Effector memory CD4-positive, alpha-beta T cell (primary cell): ENCODE measurements at places on chromosomes 1 and 21.

DNA sequence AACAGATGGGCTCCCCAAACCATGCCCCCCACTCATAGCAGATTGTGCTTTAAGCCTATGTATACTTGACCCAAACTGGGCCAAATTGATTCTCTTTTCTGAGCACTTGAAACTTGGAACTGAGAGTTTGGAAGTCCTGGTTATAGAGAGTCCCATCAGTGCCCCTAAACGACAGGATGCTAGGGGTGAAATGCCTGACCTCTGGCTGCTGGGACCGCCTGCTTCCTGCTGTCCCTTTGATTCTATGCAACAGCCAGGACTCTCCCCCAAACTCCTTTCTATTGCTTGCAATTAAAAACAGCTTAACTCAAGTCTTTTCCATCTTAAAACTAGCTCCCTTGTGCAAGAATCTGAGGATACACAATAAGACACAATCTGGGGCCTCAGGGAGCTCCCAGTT is 4.7 kb downstream of the C1orf210 start:
- H3K27ac ChIP-seq, result no peak overlapping the region
- H3K4me1 ChIP-seq, result no peaks in the 10 kb centered on the region
- H3K27me3 ChIP-seq, result no peaks in the 10 kb centered on the region
- no peak overlapping the region for H3K4me3 ChIP-seq
- DNase-seq, result no peak

DNA sequence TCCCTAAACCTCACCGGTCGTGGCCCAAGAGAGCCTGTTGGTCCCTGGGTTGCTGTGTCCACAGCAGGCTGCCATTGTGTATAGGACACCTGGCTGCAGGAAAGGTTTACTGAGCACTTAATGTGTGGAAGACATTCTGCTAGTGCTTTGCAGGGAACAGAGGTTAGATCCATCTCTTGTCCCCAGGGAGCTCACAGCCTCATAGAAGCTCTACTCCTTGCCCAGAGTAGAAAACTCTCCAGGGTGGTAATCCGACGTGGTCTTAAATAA is 16.9 kb upstream of the ALPL start:
- H3K27ac ChIP-seq, result no peak overlapping the region
- no peaks in the 10 kb centered on the region for H3K27me3 ChIP-seq
- no peaks in the 10 kb centered on the region for H3K36me3 ChIP-seq
- H3K4me3 ChIP-seq, result no peak overlapping the region
- peaks cover 3% of the 10 kb centered on the region for H3K4me1 ChIP-seq

- H3K36me3 ChIP-seq, result no peaks in the 10 kb centered on the region
- no peak overlapping the region for H3K4me3 ChIP-seq
- H3K4me1 ChIP-seq, result no peaks in the 10 kb centered on the region
- no peaks in the 10 kb centered on the region for H3K27me3 ChIP-seq
- no peak overlapping the region for H3K27ac ChIP-seq
Measured at GRCh38 chr21:22871692-22872091, 1873.5 kb downstream of the NCAM2 start.

DNA sequence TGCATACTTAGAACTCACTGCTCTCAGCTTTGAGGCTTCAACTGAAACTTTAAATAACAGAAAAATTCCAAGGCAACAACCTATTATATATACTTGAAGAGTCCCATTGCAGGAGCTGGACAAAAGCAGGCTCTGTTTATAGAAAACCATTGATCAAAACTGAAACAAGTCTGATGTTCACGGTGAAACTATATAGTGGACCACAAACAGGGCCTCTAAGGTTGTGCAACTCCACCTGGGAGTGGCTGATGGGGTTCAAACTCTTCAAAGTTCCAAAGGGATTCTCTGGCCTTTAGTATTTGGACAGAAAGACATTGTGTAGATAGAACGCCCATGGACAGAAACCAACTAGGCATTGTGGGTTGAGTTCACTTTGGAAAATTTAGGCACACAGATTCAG is 140.3 kb downstream of the ZC3H11B start:
- H3K27me3 ChIP-seq, result no peaks in the 10 kb centered on the region
- no peak overlapping the region for H3K27ac ChIP-seq
- no peaks in the 10 kb centered on the region for H3K4me1 ChIP-seq
- H3K36me3 ChIP-seq, result no peaks in the 10 kb centered on the region

GRCh38 chr1:150256198-150256553 is 1.4 kb upstream of the CA14 start:
- peaks cover 5% of the 10 kb centered on the region for H3K4me1 ChIP-seq
- no peaks in the 10 kb centered on the region for H3K36me3 ChIP-seq
- H3K27me3 ChIP-seq, result peaks cover 21% of the 10 kb centered on the region
- no peak for DNase-seq
- no peak overlapping the region for H3K27ac ChIP-seq

DNA sequence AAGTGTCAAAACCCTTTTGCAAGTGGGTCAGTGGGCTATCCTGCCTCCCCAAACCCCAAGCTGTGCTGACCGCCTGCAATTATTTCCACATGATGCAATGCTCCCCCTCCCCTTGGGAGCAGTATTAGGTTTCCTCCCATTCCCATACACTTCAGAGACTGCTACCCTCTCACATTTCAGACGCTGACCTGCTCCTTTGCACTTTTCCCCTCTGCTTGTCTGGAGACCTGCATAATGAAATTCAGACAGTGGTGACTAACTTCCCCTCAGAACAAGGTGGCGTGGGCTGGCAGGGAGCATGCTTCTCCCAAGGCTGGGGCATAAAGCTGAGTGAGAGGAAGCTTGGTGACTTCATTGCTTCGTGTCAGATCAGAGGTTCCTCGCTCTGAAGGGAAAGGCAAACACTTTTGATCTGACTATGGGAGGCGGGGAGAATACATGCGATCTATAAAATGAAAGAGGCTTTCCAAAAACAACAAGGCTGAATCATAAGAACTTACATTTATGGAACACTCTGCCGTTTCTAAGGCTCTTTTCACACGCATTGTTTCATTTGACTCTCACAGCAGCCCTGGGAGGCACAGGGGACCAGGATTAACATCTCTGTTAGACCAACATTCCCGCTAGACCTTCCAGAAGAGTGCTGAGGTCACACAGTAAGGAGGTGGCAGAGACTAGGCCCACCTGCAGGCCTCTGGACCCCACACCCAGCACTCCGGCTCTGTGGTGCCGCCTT is 27.5 kb upstream of the ROR1 start:
- H3K27ac ChIP-seq, result no peak overlapping the region
- no peak for DNase-seq
- H3K27me3 ChIP-seq, result no peaks in the 10 kb centered on the region

DNA sequence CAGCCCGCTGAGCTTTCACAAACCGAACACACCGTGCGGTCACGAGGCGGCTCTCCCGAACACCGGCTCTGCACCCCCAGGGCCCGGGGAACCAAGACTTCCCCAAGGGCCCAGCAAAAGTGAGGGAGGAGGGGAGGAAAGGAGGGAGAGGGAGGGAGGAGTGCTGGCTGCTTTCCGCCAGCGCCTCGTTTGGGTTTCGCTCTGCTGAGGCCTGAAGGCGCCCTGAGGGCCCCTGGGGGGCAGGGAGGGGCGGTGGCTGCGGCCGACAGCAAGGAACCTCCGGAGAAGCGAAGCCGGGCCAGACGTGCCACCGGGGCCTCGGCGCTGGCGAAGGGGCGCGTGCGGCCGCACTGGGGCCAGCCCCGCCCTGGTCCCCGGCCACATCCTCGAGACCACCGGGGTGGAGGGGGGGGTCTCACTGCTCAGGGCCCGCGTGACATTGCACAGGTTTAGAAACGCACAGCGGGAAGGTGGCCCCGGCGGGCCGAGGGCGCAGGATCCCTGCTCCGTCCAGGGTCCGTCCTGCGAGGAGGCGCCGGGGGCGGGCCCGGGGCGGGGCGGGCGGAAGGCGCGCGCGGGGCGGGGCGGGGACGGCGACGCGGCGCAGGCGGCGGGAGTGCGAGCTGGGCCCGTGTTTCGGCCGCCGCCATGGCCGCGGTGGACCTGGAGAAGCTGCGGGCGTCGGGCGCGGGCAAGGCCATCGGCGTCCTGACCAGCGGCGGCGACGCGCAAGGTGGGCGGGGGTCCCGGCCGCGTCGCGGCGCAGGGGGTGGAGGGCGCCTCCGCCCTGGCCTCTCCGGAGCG is at the start of gene PFKL:
Gene PFKL, plus strand, starts transcription at position 596 of the 804 bp plus-strand sequence. Its CDS starts 53 bp downstream, at position 649.
- no peaks in the 10 kb centered on the region for H3K27me3 ChIP-seq
- H3K4me1 ChIP-seq, result peaks cover 57% of the 10 kb centered on the region
- H3K4me3 ChIP-seq, result peak within 1 kb of the TSS; percentile 75
- peak within 1 kb of the TSS; percentile 74 for H3K27ac ChIP-seq
- H3K36me3 ChIP-seq, result no peaks in the 10 kb centered on the region
- peak; percentile 38 for DNase-seq

- H3K27ac ChIP-seq, result no peak overlapping the region
- no peak for DNase-seq
- H3K27me3 ChIP-seq, result no peaks in the 10 kb centered on the region
- no peak overlapping the region for H3K4me3 ChIP-seq
- H3K36me3 ChIP-seq, result no peaks in the 10 kb centered on the region
Measured at GRCh38 chr1:35120458-35121133, 41.4 kb downstream of the ZMYM1 start.

- no peaks in the 10 kb centered on the region for H3K27me3 ChIP-seq
- H3K4me3 ChIP-seq, result no peak overlapping the region
- no peaks in the 10 kb centered on the region for H3K36me3 ChIP-seq
- no peak for DNase-seq
- peak overlapping the region; percentile 43 for H3K27ac ChIP-seq
Measured at GRCh38 chr1:31954607-31955283, 16.6 kb upstream of the PTP4A2 start.

GRCh38 chr1:86821956-86822355 is 92.0 kb downstream of the SELENOF start:
- H3K4me3 ChIP-seq, result no peak overlapping the region
- no peaks in the 10 kb centered on the region for H3K27me3 ChIP-seq
- H3K4me1 ChIP-seq, result no peaks in the 10 kb centered on the region
- H3K27ac ChIP-seq, result no peak overlapping the region

GRCh38 chr21:29454179-29454578 is 155.5 kb downstream of the BACH1 start:
- no peak overlapping the region for H3K27ac ChIP-seq
- no peak overlapping the region for H3K4me3 ChIP-seq
- DNase-seq, result no peak
- H3K27me3 ChIP-seq, result no peaks in the 10 kb centered on the region
- peaks cover 10% of the 10 kb centered on the region for H3K4me1 ChIP-seq
- H3K36me3 ChIP-seq, result no peaks in the 10 kb centered on the region

- no peak overlapping the region for H3K27ac ChIP-seq
- no peak for DNase-seq
- H3K36me3 ChIP-seq, result no peaks in the 10 kb centered on the region
- H3K4me3 ChIP-seq, result no peak overlapping the region
Measured at GRCh38 chr1:232553050-232553754, 76.7 kb downstream of the SIPA1L2 start.

GRCh38 chr1:222852326-222852725 is 37.5 kb downstream of the DISP1 start:
- peaks cover 3% of the 10 kb centered on the region for H3K36me3 ChIP-seq
- no peak overlapping the region for H3K4me3 ChIP-seq
- H3K4me1 ChIP-seq, result no peaks in the 10 kb centered on the region
- H3K27me3 ChIP-seq, result no peaks in the 10 kb centered on the region
